ENCODE measurements at places on chromosomes 2 and 18. TPM values are rescaled to one million over a fixed set of nuclear protein-coding genes. Genes with fewer than 3 reads are reported as not detected.

SRD5A2 gene
- not detected for total RNA-seq

MAL gene
- not detected for total RNA-seq

CCL20 gene
- total RNA-seq, result not detected

ANO7 gene
- 0.36 TPM for total RNA-seq

LIMS4 gene
- total RNA-seq, result 2.5 TPM

DPP10 gene
- not detected for total RNA-seq

RASGRP3 gene
- 3.0 TPM for total RNA-seq

LYG2 gene
- total RNA-seq, result not detected

DNER gene
- under 0.01 TPM for total RNA-seq

ERFE gene
- total RNA-seq, result 0.56 TPM

UGT1A3 gene
- not detected for total RNA-seq

LOXHD1 gene
- total RNA-seq, result not detected

TWSG1 gene
- 151 TPM for total RNA-seq

CAMKMT gene
- 6.8 TPM for total RNA-seq

ODC1 gene
- 204 TPM for total RNA-seq

ANKRD44 gene
- 15.6 TPM for total RNA-seq

ST6GAL2 gene
- total RNA-seq, result not detected

STAT4 gene
- total RNA-seq, result 0.28 TPM

CABLES1 gene
- total RNA-seq, result 5.7 TPM

TMEM198 gene
- total RNA-seq, result 0.18 TPM

DSC1 gene
- total RNA-seq, result not detected

HOXD11 gene
- not detected for total RNA-seq

C2orf72 gene
- total RNA-seq, result not detected

ING5 gene
- 38.9 TPM for total RNA-seq

HOXD3 gene
- total RNA-seq, result not detected

MALL gene
- total RNA-seq, result 1.6 TPM

SYT4 gene
- not detected for total RNA-seq

MAP3K19 gene
- not detected for total RNA-seq

COLEC11 gene
- total RNA-seq, result 0.28 TPM

RAB6C gene
- not detected for total RNA-seq

TACR1 gene
- total RNA-seq, result under 0.01 TPM

CDKL4 gene
- not detected for total RNA-seq

LYG1 gene
- total RNA-seq, result not detected

CTNNA2 gene
- total RNA-seq, result not detected

ERICH2 gene
- not detected for total RNA-seq

PAX8 gene
- 0.28 TPM for total RNA-seq

MSTN gene
- not detected for total RNA-seq

TCF4 gene
- 83.9 TPM for total RNA-seq

UGT1A6 gene
- not detected for total RNA-seq

UGT1A10 gene
- total RNA-seq, result not detected

KIAA2012 gene
- total RNA-seq, result under 0.01 TPM

GCC2 gene
- total RNA-seq, result 16.7 TPM

SNORC gene
- 0.28 TPM for total RNA-seq

BAZ2B gene
- 42.1 TPM for total RNA-seq

Measured in IMR-90 (cell line).